Adipocyte (in vitro differentiated cells): ENCODE measurements at places on chromosomes 12 and 14.
A peak's percentile ranks its signal among the peaks of the same experiment; 100 is the strongest.

DNA sequence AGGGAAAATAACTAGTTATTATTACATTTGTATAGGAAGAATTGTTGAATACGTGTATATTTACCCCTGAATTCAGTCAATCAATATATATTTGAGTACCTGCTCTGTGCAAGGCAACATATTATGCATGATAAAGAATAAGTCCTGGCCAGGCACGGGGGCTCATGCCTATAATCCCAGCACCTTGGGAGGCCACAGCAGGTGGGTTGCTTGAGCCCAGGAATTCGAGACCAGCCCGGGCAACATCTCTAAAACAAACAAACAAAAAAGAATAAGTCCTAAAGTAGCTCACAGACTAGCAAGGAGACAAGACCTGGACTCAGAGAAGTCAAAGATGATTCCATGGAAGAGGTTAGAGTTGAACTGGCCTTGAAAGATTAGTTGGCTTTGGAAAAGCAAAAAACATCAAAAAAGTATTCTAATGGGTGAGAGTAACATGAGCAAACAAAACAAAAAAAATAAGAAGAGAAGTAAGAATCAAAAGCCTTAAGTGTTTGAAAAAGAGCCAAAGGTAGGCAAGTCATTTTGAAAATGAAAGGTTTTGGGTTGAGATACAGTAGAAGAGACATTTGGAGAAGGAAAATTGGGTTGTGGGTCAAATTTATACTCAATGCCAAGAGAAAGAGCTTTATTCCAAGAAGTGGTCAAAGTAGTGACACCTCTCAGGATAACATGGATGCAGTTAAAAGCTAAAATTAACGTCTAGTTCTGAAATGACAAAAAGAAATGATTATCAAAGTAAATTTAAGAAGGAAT is 115.2 kb upstream of the BCAT1 start:
- DNase-seq = no peak

DNA sequence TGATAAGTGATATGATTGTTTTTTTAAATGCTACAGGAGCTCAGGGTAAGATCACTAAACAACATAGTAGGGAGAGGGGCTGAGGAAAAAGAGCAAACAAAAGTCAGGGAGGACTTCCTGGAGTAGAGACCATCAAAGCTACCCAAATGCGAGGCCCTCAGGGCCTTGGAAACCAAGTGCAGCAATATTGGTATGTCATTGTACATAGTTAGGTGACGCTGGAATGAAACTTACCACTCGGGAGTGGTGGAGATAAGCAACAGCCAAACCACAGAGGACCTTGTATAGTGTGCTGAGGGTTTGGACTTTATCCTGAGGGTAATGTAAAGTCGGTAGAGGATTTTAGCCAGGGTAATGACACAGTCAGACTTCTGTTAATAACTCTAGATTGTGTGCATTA is 13.8 kb downstream of the KITLG start:
- peak; percentile 50 for DNase-seq

DNA sequence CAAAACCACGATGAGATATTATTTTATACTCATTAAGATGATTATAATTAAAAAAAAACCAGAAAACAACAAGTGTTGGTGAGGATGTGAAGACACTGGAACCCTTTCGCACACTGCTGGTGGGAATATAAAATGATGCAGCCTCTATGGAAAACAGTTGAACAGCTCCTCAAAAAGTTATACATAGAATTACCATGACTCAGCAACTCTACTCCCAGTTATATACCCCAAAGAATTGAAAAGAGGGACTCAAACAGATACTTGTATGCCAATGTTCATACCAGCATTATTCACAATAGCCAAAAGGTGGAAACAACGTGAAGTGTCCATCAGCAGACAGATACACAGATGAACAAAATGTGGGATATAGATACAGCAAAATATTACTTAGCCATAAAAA is 53.1 kb downstream of the TAOK3 start:
- DNase-seq = no peak

GRCh38 chr14:103434868-103435442 is 49.7 kb downstream of the MARK3 start:
- DNase-seq = no peak

DNA sequence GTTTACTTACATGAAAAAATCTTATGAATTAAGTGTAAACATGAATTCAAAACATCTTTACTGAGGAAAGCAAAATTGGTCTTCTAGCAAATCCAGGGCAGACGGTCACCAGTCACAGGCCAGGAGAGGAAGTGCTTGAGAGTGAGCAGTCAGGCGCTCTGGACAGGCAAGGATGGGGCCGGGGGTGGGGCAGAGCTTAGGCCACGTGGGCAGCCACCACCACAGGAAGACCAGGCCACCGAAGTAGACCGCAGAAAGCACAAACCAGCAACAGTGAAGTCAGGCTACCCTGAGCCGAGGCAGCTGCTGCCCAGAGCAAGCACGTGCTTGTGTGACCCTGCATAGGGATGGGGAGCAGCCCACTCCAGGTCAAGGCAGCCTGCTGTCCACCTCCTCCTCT is 33.5 kb downstream of the SLC6A12 start:
- DNase-seq = no peak

DNA sequence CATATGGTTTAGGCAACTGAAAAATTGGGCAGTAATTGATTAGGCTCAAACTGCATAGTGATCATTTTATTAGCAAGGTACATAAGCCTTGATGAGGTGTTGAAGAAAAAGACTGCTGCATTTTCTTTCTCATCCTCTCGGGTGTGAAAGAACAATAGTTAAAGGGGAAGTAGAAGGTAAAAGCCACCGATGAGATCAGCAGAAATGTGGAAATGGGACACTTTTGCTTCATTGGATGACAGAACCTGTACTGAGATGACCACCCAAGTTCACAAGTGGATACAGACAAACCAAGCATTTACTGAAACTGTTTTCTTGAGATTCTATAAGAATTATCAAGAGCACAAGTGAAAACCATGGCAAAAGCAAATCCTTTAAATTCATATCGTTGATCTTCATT is 184.0 kb downstream of the TMX1 start:
- DNase-seq = no peak

GRCh38 chr12:958588-959123 is 9.2 kb upstream of the RAD52 start:
- DNase-seq = no peak

- DNase-seq = no peak
Observed at GRCh38 chr14:87784386-87784785, 208.6 kb downstream of the GALC start.

GRCh38 chr12:120713861-120714482 is 3.7 kb downstream of the UNC119B start:
- peak; percentile 95 for DNase-seq

- no peak for DNase-seq
Observed at GRCh38 chr14:71698027-71698426, 234.2 kb upstream of the RGS6 start.

- no peak for DNase-seq
Observed at GRCh38 chr12:46725332-46725731, 100.5 kb downstream of the SLC38A4 start.

DNA sequence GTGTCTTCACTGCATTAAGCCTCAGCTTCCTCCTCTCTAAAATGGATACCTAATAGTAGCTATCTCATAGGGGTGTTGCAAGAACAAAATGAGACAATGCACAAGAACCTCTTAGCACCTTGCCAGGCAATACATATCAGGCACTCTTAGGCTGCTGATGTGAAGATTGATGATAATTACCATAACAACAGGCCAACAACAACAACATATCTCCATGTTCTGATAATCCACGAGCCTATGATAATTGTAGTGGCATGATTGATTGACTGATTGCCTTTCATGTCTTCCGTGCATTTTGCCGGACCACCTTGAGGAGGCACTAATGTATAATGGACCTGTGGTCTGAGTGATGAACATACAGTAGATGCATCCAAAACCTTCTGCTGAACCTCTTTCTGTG is 50.7 kb upstream of the WSCD2 start:
- DNase-seq = no peak
